ENCODE measurements at places on chromosomes 3 and 15.

DNA sequence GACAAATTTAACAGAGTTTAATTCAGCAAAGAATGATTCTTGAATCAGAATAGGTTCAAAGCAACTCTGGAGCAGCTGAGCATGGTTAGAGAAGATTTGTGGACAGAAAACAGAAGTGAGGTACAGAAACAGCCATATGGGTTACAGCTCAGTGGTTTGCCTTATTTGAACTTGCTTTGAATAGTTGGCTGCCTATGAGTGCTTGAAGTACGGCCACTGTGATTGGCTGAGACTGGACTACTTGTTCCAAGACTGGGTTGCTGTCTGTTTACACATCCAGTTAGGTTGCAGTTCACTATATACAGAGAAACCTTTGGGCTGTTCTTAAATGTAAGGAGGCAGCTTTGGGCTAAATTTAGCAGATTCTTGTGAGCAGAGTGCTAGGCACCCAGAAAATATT lies 79.4 kb upstream of the CADPS start:
- DNase-seq: no peak

DNA sequence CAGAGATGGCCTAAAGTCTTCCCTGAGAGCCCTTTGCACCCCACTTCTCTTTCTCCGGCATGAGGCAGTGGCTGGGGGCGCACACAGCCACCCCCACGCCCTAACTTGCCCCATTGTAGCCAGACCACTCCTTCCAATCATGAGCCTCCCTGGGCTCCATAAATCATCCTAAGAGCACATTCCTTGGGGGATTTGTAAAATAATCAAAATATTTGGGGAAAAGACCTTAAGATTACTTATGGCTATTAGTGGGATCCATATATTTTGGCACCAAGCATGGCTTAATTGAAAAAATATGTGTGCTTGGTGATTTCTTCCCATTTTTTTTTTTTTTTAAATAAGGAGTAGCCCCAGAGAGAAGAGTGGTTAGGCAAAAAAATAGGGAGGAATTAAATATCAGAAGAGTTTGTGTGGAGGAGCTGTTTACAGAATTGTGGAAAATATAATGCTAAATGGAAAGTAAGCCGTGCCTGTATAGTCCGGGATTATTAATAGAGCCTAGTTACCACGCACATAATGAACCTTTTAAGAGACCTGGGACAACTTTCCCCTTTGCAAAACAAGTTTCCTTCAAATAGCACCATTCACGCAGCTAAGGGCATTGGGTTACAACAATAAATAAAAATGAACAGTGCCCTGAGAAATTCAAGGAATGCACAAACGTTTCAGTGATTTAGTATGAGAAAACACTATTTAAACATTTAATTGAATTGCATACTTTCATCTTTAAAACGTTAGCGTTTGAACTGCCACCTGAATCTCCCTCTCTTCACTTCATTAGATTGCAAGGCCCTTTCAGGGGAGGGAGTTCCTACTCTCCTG lies 46.1 kb downstream of the SMAD6 start:
- no peak for DNase-seq

- no peak for DNase-seq
Observed at GRCh38 chr3:18135060-18135814, 289.9 kb downstream of the SATB1 start.

GRCh38 chr15:48720646-48721045 lies 75.1 kb upstream of the FBN1 start:
- no peak for DNase-seq

GRCh38 chr3:127750226-127751031 lies 71.9 kb downstream of the MGLL start:
- DNase-seq: peak; percentile 28

GRCh38 chr3:178258121-178258520 lies 278.1 kb upstream of the KCNMB2 start:
- DNase-seq: no peak

DNA sequence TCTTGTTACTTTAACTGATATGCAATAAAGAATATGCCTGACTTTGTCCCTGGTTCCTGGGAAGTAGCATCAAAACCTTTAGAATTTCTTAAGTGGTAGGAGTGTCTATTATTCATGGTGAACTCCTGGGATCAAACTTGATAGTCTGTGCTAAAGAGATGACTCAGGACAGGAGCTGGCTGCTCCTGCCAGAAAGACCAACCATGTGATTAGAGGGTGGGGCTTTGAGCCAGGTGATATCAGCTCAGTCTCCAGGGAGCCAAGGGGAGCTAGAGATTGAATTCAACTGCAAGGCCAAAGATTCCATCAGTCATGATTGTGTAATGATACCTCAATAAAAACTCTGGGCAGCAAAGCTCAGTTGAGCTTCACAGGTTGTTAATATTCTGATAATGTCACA lies 20.6 kb upstream of the TMC3 start:
- no peak for DNase-seq

DNA sequence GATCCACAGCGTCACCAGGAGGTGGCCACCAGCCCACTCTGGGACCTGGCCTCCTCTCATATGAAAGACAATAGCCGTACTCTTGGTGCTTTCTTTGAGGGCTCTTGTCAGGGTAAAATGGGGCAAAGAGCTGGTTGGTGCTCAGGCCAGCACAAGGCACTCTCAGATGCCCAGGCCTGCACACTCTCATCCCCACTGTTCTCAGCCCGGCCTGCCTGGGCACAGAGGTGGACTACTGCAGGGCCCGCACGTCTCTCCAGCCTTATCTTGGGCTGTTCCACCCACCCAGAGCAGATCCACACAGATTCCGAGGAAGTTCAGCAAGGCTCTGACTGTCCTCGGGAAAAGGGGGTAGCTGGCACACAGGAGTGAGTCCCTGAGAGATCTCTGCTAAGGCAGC lies 122.8 kb upstream of the PRR20G start:
- DNase-seq: peak; percentile 41

DNA sequence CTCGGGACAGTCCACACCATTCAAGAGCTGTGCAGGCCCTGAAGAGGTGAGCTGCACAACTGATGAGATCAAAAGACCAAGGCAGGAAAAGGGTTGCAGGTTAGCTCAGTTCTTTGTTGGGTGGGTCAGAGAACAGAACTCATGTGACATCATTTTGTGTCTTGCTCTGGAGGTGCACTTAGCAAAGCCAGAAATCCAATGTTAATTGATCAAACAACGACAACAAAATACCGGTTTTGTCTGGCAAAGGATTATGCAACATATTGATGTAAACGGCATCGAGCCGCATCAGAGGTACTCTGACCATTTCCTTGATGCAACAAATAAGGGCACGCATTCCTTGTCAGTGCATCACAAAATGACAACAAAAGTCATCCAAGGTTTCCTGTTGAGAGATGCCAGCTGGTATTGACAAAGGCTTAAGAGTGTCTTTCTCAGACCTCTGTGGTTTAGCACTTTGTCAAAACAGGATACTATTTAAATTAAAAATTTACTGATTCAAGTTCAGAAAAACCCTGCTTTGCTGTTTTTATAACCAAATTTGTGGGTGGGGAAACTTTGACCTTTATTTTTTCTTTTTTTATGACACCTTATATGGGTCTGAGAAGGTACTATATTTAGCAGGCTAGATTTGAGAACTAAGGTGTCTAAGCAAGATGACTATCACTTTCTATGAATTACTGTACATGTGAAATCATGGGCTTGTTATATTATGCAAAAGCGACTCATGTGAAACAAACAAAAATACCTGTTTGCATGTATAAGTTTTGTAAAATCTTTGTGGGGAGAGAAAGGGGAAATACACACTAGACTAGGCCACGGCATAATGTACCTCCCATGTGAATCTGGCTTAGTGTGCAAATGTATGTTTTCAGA lies 496.1 kb downstream of the FOXP1 start:
- peak; percentile 77 for DNase-seq

DNA sequence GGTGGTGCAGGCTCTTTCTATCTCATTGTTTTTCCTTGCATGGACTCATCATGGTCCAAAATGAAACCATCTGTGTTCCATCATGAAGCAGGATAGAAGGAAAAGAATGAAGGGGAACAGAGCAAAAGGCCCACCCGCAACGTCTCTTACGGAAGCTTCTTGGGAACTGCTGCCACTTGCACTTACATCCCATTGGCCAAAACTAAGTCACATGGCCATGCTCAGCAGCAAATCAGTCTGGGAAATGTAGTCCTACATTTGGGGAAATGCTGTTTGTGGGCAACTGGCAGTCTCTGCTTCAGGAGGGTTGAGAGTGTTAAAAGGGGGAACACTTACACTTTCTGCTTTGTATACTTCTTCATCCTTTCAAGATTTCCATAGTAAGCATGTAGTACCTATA lies 191.6 kb downstream of the SV2B start:
- DNase-seq: no peak

- DNase-seq: no peak
Observed at GRCh38 chr3:12959410-12959809, 113.8 kb downstream of the IQSEC1 start.

DNA sequence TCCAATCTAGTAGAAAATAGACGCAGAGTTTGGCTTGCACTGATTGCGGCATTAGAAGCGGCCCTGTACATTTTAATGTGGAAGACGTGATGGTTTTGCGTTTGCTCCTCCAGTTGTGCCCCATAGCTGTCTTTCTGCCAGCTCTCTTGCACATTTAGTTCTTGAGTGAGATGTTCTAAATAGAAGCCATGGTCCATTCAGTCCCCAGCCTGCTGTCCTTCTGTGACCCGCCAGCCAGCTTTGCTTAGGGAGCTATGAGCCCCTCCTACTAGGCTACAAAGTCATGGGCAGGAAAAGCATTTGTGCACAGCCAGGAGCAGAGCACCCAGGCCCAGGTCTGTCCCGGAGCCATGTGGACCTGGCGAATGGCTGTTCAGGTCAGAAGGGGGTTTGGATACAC lies 50.3 kb downstream of the APBA2 start:
- DNase-seq: no peak

- no peak for DNase-seq
Observed at GRCh38 chr15:41659855-41660234, 360 bp upstream of the MGA start.

- DNase-seq: no peak
Observed at GRCh38 chr3:169241991-169242707, 421.4 kb downstream of the MECOM start.

DNA sequence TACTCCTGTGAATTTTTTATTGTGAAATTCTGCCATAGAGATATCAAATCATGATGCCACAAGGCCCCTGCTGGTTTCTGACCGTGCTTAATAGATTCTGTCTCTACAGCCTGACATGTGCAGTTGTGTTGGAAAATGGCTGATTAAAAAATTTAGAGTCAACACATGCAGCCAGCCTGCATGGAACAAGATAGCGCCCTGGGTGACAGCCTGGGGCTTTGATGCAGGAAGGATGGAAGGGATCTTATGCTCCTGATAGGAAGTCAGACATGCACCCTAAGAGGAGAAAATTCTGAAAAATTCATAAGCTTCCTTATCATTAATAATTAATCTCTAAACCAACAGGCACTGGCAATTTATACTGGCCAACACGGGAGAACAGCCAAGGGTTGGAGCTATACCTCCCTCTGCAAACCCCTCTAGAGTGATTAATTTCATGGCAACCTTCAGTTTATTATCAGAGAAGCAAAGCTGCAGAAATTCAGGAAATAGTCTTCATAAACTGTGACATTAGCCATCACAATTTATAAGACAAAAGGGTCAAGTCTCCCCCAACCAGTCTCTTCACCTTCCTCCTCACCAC lies 198.4 kb downstream of the CADPS start:
- DNase-seq: no peak

DNA sequence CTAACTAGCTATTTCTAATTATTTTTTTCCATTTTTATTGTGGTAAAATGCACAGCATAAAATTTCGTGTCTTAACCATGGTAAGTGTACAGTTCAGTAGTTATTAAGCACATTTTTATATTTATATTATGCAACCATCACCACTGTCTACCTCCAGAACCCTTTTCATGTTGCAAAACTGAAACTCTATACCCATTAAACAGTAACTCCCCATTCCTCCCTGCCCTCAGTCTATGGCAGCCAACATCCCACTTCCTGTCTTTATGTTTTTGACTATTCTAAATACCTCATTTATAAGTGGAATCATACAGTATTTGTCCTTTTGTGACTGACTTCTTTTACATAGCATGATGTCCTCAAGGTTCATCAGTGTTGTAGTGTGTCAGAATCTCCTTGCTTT lies 25.5 kb downstream of the SLC35A5 start:
- no peak for DNase-seq

DNA sequence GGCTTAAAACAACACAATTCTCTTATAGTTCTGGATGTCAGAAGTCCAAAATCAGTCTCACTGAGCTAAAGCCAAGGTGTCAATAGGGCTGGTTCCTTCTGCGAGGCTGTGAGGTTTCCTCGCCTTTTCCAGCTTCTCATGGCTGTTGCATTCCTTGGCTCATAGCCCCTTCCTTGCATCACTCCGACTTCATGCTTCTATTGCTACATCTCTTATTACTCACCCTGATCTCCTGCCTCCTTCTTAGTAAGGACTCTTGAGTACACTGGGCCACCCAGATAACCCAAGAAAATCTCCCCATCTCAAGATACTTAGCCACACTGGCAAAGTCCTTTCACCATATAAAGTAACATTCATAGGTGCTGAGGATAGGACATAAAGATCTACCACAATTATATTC lies 193.9 kb downstream of the ADAMTS17 start:
- DNase-seq: no peak

- DNase-seq: no peak
Observed at GRCh38 chr15:44183363-44183762, 11.7 kb downstream of the FRMD5 start.

GRCh38 chr3:23648326-23648995 lies 157.3 kb upstream of the UBE2E1 start:
- DNase-seq: no peak

- no peak for DNase-seq
Observed at GRCh38 chr3:37991823-37992222, 1.2 kb downstream of the VILL start.

DNA sequence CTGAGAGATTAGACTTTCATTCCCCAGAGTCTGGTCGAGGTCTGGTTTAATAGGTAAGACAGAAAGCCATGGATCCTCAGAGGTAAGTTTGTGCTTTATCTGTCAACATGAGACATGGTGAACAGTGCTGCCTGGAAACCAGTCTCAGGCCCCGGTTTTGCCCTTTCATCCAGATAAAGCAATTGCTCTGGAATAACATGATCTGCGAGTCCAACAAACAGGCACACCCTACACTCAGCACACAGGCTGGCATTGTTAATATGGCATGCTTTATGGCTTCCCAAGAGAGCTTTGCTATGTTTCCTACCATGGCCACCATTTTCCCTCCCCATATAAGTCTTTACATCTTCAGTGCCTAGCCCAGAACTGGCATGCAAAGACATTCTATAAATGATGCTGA lies 30.1 kb upstream of the MNS1 start:
- DNase-seq: no peak

- peak; percentile 67 for DNase-seq
Observed at GRCh38 chr15:56244811-56245576, 1.3 kb upstream of the RFX7 start.

DNA sequence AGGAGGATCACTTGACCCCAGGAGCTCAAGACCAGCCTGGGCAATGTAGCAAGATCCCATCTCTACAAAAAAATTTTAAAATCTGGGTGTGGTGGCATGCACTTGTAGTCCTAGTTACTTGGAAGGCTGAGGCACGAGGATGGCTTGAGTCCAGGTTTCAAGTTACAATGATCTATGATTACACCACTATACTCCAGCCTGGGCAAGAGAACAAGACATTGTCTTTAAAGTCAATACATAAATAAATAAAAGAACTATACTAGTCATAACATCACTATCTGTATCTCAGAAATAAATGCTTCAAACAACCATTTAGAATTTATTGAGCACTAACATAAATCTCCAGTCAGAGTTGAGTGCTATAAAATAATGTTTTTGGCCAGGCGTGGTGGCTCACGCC lies 8.5 kb upstream of the PHLDB2 start:
- DNase-seq: no peak

Measured in activated effector memory CD4-positive, alpha-beta T cell treated with anti-CD3 and anti-CD28 coated beads, Interleukin-2, amount 50 U/mL, for 16 hours (primary cell).